Left ventricle myocardium inferior (tissue), 1 donor: ENCODE measurements at places on chromosomes 7 and 10. TPM values are rescaled to one million over a fixed set of nuclear protein-coding genes. Genes with fewer than 3 reads are reported as not detected.

Gene PPP1R9A
- total RNA-seq = 27.6 TPM

DNA sequence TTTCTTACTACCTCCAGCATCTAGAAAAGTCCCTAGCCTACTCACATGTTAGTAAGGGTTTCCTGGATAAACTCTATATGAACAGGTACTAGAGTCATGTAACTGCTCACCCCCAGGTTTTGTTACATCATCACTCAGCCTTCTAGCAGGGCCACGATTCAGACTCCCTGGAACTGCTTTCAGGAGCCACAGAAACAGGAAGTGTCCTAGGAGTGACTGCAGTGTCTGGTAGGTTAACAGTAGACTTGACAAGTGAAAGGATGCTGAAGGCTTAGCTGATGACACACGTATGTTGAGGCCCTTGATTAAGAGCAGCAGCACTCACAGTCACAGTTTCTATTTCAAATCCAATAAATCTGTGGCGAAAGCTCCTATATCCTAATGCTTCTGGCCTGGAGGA, 101.2 kb downstream of the DNMBP start:
- no peak for DNase-seq
- H3K36me3 ChIP-seq = peaks cover 44% of the 10 kb centered on the region

DNA sequence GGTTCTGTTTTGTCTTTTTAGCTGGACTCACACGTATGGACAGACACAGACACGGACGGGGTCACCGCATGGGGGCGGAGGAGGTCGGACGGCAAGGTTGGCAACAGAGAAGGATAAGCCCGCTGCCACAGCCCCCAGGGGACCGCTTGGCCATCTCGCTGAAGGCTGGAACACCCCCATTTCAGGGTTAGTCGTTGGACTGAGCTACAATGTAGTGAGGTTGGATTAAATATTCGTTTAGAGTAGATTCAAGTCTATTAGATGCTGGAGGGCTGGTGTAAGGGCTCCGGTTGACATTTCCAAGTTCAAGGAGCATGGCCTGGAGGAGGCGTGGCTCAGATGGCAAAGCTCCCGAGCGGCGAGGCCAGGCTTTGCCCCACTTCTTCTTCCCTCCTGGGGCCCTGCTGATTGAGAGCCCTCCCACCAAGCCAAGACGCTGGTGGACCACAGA, 35.2 kb downstream of the PPIF start:
- H3K27ac ChIP-seq = peak overlapping the region; percentile 73
- H3K4me3 ChIP-seq = no peak overlapping the region
- H3K27me3 ChIP-seq = no peaks in the 10 kb centered on the region
- H3K4me1 ChIP-seq = peaks cover 45% of the 10 kb centered on the region
- H3K36me3 ChIP-seq = peaks cover 24% of the 10 kb centered on the region

Gene CTTNBP2
- total RNA-seq = 1.2 TPM

DNA sequence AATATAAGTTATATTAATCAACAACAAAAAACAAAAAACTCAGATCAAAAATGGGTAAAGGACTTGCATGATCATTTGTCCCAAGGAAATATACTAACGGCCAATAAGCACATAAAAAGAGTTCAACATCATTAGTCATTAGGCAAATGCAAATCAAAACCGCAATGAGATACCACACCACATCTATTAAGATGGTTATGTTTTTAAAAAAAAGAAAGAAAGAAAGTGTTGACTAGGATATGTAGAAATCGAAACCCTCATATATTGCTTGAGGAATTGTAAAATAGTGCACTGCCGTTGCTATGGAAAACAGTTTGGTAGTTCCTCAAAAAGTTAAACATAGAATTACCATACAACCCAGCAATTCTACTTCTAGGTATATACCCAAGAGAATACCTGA, 39.4 kb upstream of the CTNNA3 start:
- no peak overlapping the region for H3K27ac ChIP-seq
- no peaks in the 10 kb centered on the region for H3K4me1 ChIP-seq
- no peaks in the 10 kb centered on the region for H3K36me3 ChIP-seq

- H3K4me3 ChIP-seq = no peak overlapping the region
- H3K36me3 ChIP-seq = no peaks in the 10 kb centered on the region
- H3K27me3 ChIP-seq = no peaks in the 10 kb centered on the region
- DNase-seq = no peak
- no peak overlapping the region for H3K27ac ChIP-seq
Measured at GRCh38 chr7:108592646-108593201, 23.1 kb downstream of the DNAJB9 start.

DNA sequence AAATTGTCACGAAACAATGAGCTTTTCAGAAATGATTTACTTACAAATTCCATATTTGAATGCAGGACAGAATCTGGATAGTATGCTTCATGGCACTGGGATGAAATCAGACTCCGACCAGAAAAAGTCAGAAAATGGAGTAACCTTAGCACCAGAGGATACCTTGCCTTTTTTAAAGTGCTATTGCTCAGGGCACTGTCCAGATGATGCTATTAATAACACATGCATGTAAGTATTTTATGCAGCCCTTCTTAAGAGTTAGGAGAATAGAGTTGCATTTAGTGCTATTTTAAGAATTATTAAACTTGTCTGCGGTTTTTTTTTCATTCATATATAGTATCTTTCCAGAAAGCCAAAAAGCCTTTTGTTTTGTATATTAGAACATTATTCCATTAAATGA, 67.4 kb downstream of the MMRN2 start:
- peak overlapping the region; percentile 83 for H3K27ac ChIP-seq
- DNase-seq = no peak
- H3K27me3 ChIP-seq = no peaks in the 10 kb centered on the region
- H3K36me3 ChIP-seq = no peaks in the 10 kb centered on the region

DNA sequence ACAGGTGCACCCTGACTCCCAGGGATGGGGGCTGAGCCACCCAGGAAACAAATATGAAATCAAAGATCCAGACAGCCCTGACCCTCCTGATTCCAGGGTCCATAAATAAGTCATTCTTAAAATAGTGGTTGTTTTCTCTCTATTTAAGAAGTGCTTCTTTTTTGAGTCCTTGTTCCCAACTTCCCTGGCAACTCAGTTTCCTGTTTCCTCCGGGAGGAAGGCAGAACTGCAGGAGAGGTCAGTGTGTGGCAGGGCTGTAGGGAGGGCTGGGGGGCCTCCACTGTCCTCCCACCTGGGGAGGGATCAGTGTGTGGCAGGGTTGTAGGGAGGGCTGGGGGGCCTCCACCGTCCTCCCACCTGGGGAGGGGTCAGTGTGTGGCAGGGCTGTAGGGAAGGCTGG, 88.7 kb upstream of the PDGFA start:
- no peaks in the 10 kb centered on the region for H3K27me3 ChIP-seq
- H3K27ac ChIP-seq = peak overlapping the region; percentile 50
- no peak for DNase-seq
- no peak overlapping the region for H3K4me3 ChIP-seq

DNA sequence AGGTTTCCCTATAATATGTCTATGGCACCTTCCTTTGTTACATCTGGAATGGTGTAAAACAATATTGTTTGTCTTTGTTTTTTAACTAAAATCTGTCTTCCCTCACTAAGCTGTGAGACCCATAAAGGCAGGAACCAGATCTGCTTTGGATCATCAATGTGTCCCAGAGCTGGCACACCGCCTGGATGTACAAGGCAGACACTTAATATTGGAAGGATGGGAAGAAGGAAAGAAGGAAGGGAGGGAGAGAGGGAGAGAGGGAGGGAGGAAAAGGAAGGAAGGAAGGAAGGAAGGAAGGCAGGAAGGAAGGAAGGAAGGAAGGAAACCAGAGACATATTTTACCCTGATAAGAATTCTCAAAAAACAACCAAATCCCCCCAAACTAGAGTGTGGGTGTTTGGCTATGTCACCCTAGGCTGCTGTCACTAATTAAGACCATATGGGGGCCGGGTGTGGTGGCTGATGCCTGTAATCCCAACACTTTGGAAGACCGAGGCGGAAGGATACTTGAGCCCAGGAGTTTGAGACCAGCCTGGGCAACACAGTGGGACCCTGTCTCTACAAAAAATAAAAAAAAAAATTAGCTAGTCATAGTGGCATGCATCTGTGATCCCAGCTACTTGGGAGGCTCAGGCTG, 59.6 kb downstream of the SH3PXD2A start:
- no peak overlapping the region for H3K4me3 ChIP-seq
- peak; percentile 7 for DNase-seq
- peaks cover 27% of the 10 kb centered on the region for H3K36me3 ChIP-seq
- H3K27ac ChIP-seq = no peak overlapping the region
- no peaks in the 10 kb centered on the region for H3K27me3 ChIP-seq

- H3K27me3 ChIP-seq = no peaks in the 10 kb centered on the region
- H3K4me1 ChIP-seq = no peaks in the 10 kb centered on the region
- H3K36me3 ChIP-seq = no peaks in the 10 kb centered on the region
- no peak overlapping the region for H3K4me3 ChIP-seq
- no peak overlapping the region for H3K27ac ChIP-seq
Measured at GRCh38 chr10:36473122-36473521, 652.3 kb upstream of the ANKRD30A start.
